SW480 (cell line): ENCODE measurements at places on chromosomes 7 and 10.
A peak's percentile ranks its signal among the peaks of the same experiment; 100 is the strongest.

DNA sequence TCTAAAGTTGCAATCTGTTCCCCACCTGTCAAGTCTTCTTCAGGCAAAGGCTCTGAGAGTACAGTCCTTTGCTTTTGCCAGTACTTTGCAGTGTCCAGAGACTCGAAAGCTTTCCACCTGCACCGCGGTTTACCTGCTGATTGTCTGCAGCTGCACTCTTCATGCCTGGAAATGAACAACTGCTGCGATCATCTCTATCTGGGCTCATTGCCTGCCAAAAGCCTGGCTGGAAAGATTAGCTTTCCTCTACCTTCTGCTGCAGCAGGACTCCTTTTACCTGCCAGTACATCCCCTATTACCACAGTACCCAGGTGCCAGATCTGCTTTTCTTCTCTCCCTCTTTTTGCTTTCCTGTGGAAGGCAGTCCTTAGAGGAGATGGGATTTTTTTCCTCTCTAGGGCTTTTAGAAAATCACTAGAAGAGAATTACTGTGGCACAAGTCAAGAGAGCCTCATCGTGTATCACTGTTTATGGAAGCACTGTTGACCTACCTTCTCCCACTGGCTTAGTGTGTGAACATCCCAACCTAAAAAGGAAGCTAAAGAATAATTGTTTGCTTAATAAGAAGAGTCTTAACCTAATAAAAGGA is 2.2 kb downstream of the STRIP2 start:
- no peak for DNase-seq

DNA sequence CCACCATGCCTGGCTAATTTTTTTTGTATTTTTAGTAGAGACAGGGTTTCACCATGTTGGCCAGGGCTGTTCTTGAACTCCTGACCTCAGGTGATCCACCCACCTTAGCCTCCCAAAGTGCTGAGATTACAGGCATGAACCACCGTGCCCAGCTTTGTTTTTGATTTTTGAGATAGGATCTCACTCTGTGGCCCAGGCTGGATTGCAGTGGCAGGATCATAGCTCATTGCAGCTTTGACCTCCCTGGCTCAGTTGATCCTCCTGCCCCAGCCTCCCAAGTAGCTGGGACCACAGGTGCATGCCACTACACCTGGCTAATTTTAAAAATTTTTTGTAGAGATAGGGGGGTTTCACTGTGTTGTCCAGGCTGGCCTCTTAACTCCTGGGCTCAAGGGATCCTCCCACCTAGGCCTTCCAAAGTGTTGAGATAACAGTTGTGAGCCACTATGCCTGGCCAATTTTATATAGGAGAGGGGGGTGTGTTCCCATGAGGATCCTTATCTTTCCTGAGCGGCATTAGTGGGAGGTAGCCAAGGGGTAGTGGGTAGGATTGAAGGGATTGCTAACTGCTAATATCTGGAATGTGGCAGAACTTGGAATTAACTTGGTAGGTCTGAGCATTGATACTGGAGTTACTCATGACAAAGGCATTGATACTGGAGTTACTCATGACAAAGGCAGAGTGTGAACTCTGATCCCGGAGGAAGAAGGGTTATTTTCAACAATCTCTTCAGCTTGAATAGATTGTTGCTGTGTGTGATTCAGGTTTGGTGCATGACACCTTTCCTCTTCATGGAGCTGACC is 1.0 kb upstream of the NOLC1 start:
- peak; percentile 46 for DNase-seq

DNA sequence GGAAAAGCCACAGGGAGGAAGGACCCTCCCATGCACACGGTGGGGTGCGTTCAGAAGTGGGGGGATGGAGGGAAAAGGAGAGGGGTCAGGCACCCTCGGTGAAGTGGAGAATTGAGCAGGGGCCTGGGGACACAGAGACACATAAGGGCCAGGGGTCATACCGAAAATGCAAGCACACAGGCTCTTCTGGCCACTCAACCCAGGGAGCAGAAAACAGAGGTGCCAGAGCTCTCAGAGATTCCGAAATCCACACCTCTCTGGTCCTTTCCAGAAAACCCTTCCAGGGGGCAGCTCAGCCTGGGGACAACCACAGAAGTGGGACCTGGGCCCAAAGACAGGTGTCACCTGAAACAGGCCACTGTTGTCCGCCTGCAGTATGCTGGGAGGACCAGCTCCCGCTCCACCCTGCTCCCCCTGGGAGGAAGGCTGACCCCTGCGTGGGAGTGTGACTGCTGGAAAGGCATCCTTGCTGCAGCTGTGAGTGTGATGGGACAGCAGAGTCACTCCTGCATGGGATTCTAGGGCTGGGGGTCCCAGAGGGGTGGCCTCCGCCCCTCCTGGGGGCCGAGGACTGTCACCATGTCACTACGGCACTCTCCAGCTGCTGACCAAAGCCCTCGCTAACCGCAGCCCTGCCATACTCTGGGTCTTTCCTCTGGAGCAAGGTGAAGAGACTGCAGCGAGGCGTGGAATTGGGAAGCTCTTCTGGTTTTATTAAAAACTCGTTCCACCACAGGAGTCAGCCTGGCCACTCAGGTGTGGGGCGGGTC is 63.1 kb downstream of the TMEM209 start:
- no peak for DNase-seq

DNA sequence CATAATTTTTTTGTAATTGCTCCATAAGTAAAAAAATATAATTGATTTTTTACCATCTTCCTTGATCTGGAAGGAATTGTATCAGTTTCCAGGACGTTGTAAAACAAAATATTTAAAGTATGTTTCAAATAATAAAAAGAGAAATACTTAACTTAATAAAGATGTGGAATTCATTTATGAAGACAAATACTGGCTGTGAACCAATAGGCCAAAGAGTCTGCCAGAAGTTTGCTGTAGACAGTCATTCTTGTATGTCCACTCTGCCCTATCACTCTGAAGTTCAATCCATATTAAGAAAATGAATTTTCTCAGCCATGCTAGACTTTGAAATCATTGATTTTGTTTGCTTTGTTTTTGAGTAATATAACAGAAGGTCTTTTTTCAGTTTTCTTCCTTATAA is 256.4 kb downstream of the TRIL start:
- no peak for DNase-seq

- DNase-seq = no peak
Observed at GRCh38 chr10:16686054-16686902, 130.9 kb downstream of the RSU1 start.

- no peak for DNase-seq
Observed at GRCh38 chr10:33311640-33312039, 22.8 kb downstream of the NRP1 start.
